A549 treated with GW870086 at 1 μM for 4 hours (cell line): ENCODE measurements at places on chromosomes 3 and 15. TPM values are rescaled to one million over a fixed set of nuclear protein-coding genes. Genes with fewer than 3 reads are reported as not detected.

Gene CCR9
- not detected in 5 replicates for total RNA-seq

Gene ERC2
- total RNA-seq: not detected in 5 replicates

Gene SLC6A11
- 0.03 to 0.09 TPM (median 0.05 TPM) in 4 of 5 replicates, not detected in the other for total RNA-seq

Gene GASK1A
- not detected in 5 replicates for total RNA-seq

Gene TF
- total RNA-seq: 0.83 to 3.9 TPM (median 1.4 TPM) in 5 replicates
